ENCODE measurements at places on chromosomes 4 and X.

DNA sequence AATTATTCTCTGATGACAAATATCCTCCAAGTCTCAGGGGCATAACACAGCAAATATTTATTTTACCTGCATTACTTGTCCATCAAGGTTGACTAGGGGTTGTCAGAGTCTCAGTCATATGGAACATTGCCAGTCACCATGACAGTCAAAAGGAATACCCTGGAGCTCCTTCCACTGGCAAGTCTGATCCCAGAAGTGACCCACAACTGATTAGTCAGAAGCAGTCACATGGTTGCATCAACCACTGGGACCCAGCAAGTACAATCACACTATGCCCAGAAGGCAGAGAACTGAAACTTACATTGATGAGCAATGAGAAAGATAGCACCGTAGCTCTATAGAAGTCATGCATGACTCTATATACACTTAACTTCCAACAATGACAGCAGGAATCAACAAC is 41.9 kb upstream of the SOD3 start:
- DNase-seq: no peak

- no peak for DNase-seq
These were observed 1010.8 kb downstream of the STPG2 start for GRCh38 chr4:97132435-97132834.

DNA sequence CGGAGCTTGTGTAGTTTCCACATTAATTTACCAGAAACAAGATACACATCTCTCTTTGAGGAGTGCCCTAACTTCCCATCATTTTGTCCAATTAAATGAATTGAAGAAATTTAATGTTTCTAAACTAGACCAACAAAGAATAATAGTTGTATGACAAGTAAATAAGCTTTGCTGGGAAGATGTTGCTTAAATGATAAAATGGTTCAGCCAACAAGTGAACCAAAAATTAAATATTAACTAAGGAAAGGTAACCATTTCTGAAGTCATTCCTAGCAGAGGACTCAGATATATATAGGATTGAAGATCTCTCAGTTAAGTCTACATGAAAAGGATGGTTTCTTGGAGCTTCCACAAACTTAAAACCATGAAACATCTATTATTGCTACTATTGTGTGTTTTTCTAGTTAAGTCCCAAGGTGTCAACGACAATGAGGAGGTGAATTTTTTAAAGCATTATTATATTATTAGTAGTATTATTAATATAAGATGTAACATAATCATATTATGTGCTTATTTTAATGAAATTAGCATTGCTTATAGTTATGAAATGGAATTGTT is at the start of gene FGB:
FGB (plus strand) TSS at position 315 of the 558 bp plus-strand sequence; CDS start at position 323, 8 bp downstream.
- no peak for DNase-seq

GRCh38 chr4:100147198-100147597 is 43.1 kb downstream of the DDIT4L start:
- no peak for DNase-seq

GRCh38 chr4:48361012-48361400 is 19.7 kb downstream of the SLAIN2 start:
- no peak for DNase-seq

- DNase-seq: no peak
These were observed 2056.4 kb downstream of the PCDH7 start for GRCh38 chr4:32776435-32777203.

- no peak for DNase-seq
These were observed 27.9 kb upstream of the NDNF start for GRCh38 chr4:121100093-121100775.

- no peak for DNase-seq
These were observed 58.3 kb upstream of the HPGD start for GRCh38 chr4:174580597-174580996.

DNA sequence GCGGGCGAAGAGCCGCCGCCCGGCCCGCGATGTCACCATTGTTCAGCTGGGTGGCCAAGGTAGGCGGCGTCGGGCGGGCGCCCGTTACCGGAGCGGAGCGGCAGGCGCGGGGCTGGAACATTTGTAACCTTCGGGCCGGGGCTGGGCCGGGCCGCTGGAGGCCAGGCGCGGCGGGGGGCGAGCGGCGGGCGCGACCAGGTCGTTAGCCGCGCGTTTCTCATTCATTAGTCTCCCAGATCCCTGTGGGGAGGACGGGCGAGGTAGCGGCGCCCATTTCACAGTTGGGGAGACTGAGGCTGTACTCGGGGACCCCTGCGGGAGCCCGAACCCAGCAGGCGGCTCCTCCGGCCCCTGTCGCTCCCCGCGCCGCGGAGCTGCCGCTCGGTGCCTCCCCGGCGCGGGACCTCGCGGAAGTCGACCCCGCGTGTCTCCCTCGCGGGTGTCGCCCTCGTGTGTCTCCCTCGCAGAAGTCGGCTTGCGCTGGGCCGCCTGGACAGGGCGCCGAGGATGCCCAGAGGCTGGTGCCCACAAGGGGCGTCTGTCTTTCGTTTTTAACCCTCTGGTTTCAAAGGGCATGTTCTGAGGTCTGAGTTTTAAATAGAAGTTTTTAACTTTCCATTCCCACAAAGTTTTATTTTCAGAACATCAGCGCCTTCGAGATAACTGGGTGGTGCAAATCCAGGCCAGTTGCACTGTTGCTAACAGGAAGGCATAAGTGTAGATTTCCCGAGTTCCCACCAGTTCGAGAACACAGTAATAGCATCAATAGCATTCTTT is 17.5 kb downstream of the PTTG2 start:
- DNase-seq: peak; percentile 46

DNA sequence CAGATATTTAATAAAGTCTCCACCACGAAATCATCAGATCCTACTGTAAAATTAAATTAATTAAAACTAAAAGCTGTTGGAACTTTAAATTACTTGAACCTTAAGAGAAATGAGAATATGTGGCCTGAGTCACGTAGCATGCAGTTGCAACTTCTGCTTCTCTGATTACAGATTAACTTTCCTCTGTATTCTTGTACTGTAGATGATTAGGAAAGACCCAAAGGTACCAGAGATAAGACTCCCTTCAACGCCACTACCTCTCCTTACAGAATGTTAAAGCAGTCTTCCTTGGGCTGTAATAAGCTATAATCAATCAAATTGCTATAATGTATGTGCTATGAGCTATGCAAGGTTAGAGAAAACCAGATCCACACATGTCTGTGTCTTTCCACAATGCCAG is 47.9 kb downstream of the FAM13A start:
- no peak for DNase-seq

DNA sequence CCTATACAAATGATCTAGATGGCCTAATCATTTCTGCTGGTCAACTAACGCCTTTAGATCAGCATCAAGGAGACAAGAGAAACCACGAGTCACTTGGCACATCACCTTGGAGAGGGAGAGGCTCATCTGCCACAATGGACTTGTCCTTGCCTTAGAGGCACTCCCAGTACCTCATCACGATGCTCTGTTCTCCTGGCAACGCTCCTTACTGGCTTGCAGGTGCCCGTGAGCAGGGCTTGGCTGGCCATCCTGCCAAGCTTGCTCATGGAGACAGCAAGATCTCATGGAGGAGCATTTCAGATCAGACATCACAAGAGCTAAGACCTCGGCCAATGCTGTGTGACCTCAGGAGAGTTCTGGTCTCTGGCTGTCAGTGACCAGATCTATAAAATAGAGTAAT is 2.7 kb upstream of the SMIM20 start:
- no peak for DNase-seq

DNA sequence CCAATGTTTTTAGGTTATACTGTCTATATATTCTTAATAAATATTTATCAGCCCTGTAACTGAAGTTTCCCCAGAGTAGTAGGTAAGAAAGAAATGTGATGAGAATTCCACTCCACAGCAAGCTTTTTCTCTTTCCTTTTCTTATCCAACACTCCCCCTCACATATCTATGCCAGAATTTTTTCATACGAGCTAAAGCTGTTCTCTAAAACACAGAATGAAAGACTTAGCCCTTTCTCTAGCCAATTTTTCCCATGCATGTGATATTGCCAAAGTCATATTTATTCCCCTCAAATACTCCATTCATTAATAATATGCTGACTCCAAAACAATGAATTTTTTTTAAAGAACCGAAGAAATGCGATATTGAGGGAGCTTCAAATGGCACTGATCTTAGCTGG is 32.3 kb downstream of the VEGFC start:
- DNase-seq: no peak

GRCh38 chr4:38857354-38858096 is 908 bp upstream of the TLR6 start:
- no peak for DNase-seq

GRCh38 chr4:28378109-28378830 is 1517.6 kb downstream of the STIM2 start:
- no peak for DNase-seq

DNA sequence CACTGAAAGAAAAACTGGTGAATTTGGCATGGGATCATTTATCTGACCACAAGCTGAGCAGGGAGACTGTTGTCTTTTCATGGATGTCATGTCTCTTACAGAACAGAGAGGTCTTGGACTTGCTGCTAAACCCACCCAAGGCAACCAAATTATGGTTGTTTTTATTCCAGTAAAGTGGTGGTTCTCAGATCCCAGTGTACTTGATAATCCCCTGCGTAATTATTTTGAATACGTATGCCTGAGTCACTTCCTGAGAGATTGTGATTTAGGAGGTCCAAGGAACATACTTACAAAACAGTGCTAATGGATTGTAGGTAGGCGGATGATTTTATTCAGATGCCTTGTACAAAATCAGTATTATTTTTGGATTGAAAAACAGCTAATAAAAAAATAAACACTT is 585.6 kb downstream of the IL1RAPL1 start:
- no peak for DNase-seq

DNA sequence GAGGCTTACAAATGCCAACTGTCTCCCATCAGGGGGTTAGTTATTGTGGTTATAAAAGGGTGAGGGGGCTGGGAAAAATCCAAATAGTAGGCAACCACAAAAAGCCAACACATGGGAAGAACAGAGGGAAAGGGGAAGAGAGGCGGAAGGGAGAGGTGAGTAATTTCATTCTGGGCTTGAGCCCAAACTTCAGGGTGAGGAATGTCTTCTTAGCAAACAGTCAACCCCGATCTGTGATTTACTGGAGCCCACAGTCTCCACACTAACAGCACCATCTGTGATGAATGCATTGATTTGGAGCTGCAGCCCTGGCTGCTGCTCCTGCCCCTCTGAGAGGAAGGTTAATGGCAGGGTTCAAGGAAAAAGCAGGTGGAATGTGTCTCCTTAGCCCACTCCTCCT is 162.2 kb upstream of the GPR101 start:
- no peak for DNase-seq

GRCh38 chrX:29948653-29949052 is 266.7 kb upstream of the MAGEB2 start:
- no peak for DNase-seq
